ENCODE measurements at places on chromosomes 11 and 22.

DNA sequence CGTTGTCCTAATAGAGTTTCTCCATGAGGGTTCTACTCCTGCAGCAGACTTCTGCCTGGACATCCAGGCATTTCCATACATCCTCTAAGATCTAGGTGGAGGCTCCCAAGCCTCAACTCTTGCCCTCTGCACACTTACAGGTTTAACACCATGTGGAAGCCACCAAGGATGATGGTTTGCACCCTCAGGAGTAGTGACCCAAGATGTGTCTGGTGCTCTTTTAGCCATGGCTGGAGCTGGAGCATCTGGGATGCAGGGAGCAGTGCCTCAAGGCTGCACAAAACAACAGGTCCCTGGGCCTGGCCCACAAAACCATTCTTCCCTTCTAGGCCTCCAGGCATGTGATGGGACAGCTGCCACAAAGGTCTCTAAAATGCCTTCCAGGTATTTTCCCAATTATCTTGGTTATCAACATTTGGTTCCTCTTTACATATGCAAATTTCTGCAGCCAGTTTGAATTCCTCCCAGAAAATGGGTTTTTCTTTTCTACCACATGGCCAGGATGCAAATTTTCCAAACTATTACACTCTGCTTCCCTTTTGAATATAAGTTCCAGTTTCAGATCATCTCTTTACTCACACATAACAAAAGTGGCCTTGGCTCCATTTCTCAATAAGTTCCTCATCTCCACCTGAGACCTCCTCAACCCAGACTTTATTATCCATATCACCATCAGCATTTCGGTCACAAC, 69.5 kb upstream of the GNAZ start:
- no peak for DNase-seq

DNA sequence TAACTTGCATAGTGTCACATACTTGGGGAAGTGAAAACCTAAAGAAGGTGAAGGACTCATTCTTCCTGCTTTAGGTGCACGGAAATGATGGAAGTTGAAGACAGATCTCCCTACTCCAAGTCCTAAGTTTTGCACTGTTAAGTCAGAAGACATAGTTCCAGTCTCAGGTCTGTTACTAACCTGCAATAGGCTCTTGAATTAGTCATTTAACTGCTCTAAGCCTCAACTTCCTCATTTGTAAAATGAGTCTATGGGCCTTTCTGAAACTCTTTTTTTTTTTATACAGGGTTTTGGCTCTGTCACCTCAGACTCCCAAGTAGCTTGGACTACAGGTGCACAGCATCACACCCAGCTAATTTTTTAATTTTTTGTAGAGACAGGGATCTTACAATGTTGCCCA, 30.8 kb upstream of the POU2AF1 start:
- DNase-seq: no peak

DNA sequence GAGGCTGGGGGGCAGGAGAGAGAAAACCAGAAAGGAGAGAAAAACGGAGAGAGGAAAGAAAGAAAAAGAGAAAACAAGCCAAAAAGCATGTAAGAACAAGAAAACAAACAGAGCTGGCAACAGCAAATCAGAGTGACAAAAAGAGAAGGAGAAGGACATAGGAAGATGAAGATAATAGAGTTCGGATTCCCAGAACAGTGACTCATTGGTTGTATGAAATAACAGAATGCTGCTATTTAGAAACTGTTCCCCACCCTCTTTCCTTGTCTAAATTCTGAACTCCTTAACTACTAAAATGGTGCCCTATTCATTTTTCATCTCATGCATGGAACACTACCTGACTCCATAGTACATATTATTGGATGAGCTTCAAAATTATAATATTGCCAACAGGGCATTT, 317.4 kb downstream of the C11orf87 start:
- no peak for DNase-seq

- DNase-seq: no peak
Observed at GRCh38 chr22:49965091-49966040, 4.8 kb downstream of the PIM3 start.

Data from liver (tissue), 10 donors.